ENCODE measurements at places on chromosomes 3 and 15.

GRCh38 chr3:175240921-175241320 is 381.8 kb downstream of the NAALADL2 start:
- no peak for DNase-seq

DNA sequence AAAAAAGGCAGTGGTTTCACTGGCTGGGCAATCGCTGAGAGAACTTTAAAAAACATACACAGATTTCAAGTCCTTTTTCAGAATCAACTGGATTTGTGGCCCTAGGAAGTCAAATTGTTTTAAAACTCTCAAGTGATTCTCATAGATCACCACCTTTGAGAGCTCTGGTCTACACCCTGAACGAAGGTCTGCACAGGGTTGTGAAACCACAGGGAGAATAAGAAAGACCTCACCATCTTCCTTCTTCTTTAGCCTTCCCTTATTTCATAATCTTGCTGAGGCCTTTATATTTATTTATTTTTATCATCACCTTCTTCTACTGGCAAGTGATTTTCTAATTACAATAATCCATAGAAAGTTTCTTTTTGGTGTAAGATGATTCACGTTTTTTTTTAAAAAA is 58.1 kb downstream of the FOXP1 start:
- DNase-seq, result no peak

DNA sequence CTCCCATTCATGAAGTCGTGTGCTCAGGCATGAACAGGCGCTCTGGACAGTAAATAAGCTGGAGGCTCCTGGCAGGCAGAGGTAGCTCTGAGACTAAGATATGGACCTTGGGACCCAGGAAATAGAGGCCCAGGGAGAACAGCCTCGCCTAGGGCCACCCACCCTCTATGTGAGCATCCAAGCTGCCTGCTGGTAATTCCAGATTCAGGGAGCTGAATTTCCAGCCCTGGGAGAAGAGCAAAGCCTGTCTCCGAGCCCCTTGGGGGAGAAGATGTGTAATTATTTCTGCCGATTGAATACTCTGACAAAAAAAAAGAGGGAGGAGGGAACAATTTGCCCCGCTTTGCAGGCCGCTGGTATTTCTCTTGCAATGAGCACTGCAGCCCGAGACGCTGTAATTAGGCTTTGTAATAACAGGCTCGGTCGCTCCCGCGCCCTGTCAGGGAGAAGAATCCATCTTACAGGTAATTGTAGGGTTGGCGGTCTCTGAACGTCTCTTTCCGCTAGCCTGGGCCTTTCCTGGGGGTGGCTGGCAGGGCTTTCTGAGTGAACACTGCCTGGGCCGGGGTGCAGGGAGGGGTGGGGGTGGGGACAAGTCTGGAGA is 131.5 kb downstream of the WNT7A start:
- no peak for DNase-seq

- DNase-seq, result peak; percentile 81
Observed at GRCh38 chr3:12194209-12194608, 35.5 kb upstream of the TIMP4 start.

GRCh38 chr3:27423463-27423862 is 54.3 kb upstream of the NEK10 start:
- DNase-seq, result peak; percentile 74

DNA sequence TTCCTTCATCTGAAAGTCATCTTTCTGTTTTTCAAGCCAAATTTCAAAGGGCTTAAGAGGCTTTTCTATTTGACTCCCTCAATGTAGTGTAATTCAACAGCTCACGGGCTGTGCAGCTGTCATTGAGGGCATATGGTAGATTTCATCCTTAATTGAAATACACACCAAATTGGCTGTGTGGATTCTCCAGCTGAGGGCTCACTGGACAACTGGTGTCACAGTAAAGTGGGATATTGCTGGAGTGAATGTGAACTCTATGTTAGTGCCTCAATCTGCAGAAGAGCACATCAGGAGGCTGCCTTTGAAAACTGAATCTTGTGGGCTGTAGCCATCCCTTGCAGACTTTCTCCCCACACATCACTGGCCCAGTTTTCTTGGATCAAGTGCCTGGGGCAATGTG is 120.1 kb downstream of the GALK2 start:
- no peak for DNase-seq

DNA sequence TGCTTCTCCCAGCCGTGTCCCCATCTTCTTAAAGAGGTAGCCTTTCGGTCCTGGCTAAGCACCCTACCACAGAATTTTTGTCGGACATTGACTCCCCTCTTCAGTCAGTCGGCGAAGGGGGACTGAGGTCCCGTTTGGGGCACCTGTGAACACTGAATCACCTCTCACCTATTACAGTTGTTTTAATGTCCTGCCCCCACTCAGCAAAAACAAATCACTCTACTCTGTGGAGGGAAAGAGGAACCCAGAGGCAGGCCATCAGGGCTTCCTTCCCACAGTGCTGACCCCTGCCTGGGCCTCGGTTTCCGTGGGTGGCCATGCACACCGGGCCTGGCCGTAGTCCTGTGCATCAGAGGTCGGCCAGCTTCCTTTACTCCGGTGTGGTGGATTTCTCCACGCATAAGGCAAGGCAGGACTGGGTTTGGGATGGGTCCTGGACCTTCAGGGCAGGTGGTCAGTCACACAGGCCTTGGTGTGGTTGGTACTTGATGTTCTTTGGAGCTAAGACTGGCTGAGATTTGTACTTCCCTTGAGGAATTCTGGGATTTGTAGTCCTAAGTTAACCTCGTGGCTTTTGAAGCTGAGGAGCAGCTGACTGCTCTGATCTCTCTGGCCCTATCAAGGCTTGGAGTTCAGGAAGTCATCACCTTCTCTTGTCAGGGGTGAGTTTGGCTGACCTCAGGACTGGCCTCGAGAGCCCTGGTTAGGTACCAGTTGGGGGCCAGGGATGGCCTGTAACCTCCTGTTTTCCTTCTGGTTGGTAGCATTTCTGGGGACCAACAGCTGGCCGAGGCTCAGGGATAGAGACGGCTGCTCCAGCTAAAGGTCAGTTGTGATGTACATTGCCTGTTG is 627 bp upstream of the FAM131A start:
- peak; percentile 44 for DNase-seq

DNA sequence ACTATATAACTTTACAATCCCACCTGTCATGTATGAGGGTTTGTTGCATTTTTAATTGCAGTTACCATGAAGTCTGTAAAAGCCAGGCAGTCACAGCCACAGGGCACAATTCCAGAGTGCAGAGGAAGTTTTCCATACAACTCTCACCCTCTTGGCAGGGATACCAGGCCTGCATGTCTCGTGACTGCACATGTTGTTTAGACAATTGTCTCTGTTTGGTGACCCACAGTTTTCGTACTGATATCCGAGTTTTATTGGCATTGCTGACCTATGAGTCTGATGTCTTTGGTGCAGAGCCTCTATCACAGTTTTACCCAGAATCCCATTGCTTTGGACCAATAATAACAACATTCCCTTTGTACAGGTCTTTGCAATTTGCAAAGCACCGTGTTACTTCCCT is 24.9 kb upstream of the MYZAP start:
- peak; percentile 57 for DNase-seq

DNA sequence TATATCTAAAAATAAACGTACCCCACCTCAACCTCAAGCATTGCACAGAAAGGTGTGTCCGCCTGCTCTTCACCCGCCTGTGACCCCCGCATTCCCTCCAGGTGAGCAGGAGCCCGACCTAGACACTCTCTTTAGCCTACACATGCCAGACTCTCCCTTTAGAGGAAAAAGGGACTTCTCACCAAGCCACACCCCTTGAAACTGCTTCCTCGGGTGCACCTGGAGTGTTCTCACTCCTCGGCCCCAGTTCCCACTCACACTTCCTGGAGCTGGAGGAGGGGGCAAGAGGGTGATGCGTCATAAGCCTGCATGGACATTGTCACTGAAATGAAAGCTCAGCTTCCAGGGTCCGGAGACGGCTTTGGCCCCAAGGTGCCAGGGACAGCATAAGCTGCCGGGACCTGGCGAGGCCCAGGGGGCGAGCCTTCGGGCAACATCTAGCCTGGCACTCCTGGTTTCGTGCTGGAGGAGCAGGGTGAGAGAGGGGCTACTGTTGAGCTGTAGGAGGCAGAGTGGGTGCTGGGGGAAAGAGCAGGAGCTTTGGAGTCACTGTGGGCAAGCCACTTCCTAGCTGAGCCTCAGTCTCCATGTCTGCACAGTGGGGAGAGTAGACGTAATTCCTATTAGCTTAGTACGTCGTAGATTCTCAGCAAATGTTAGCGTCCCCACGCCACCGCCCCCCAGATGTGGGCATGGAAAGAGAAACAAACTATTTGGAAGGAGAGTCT is 9.8 kb upstream of the MUC4 start:
- DNase-seq, result no peak

DNA sequence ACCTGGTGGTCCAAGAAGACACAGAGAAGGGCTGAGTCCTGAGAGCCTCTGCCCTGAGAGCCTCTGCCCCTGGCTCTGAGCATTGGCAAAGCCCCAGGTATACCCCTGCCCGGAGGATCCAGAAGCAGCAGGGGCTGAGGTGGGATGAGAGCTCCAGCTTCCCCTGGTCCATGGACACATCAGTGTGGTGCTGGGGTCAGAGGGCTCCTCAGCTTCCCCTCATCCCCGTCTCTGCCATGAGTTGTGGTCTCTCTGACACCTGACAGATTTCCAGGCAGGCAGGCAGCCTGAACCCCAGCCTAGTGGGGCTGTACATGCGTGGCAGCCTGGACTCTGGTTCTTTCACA is 3.5 kb upstream of the KLF15 start:
- no peak for DNase-seq

GRCh38 chr15:70835841-70836240 is 18.1 kb downstream of the LARP6 start:
- DNase-seq, result no peak

DNA sequence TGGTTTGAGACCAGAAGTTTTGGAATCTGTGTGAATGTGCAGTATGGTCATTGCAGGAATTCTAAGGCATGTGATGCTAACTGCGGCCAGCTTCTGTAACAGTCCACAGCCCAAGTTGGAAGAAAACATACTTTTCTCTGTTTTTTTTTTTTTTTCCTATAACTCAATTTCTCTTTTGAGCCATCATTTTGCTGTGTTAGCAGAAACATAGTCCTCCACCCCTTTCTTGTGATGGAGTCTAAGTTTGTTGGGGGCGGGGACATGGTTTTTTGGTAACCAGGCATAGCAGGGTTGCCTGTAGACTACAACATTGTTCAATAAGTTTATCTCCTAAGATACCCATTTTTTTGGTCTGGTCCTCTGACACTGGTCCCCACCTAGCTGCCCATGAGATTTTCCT is 223.2 kb upstream of the ONECUT1 start:
- no peak for DNase-seq

DNA sequence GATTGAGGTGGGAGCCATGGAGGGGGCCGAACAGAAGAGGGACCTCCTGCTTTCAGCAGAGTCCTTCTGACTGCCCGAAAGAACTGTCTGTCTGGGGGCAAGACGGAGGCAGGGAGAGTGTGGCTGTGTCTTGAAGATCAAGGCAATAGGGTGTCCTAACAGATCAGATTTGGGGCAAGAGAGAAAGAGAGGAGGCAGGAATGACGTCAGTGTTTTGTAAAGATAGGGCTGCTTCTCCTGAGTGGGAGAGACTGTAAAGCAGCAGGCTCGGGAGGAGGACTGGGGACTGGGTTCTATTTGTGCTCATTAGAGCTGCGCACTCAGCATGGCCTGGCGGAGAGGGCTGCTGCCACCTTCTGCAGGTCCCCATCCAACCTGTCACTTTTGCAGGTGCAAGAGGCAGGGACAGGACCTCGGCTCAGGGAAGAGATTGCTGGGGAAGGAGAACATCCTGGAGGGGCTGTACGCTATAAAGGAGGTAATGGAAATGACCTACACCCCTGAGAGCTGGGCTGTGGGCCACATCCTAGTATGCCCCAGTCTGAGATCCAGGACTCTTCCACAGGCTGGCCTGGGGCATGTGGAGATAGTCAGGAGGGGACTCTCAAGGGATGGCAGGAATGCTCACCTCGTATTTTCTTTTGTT is 29.0 kb upstream of the FGD5 start:
- DNase-seq, result no peak

DNA sequence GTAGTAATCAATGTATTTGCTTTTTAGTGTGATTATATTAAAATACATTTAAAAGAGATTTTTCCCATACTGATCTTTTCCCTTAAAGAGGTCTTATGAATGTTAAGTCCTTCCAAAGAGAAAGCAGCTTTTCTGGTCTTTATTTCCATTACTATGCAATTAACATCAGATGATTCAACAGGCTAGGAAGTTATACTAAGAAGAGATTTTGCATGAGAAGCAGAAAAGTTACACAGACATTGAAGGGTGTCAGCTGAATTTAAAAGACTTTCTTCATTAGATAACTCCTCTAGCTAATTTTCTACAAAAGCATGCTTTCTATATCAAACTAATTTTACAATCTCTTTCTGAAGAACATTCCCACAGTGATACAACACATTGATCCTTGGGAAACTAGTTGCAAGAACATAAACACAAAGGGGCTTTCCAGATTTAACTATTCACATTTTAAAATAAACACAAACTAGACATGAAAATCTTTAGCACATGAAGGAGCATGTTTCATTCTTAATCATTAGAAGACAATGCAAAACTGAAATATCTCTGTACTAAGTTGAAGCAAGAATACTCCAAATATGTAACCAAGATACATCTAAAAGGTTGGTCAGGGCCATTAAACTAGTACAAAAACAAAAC is 965.8 kb downstream of the ROBO1 start:
- no peak for DNase-seq

- DNase-seq, result peak; percentile 90
Observed at GRCh38 chr3:40079203-40079846, 230.2 kb upstream of the EIF1B start.

DNA sequence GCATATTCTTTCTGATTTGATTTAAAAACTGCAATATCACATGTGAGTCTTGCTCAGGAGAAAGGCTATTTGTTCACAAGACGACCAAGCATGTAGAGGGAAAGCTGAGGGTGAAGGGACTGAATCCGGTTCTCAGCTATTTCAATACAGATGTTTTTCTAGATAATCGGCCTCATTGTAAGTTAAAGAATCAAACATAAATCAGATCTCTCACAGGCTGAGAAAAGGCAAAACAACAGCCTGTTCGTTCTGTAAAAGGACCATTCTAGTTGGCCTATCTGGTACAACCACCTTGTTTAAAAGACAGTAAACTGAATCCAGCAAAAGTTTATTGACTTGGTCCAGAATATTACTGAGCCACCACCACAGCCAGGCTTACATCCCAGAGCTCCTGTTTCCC is 1045.7 kb upstream of the CFAP20DC start:
- DNase-seq, result no peak

DNA sequence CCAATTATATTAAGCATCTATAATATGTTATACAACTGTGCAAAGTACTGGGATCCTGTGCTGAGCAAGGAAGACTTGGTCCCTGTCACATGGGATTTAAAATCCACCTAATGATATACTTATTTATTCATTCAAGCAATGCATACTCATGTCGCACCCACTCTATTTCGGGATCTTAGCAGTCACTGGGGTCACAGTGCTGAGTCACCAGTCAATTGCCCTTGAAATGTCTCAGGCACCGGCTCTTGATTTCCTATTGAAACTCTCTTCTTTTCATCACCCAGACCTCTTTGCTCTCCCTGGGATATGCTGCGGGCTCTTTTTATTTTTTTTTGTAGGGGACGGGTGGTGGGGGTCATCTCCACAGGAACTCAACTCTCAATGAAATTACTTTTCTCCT is 194.5 kb upstream of the GAP43 start:
- DNase-seq, result no peak
